NCI-H2107 (cell line): ENCODE measurements at places on chromosomes 7 and 10.

- no peak for DNase-seq
Measured at GRCh38 chr10:14659626-14660196, 115.0 kb downstream of the FAM107B start.

GRCh38 chr7:140670343-140670935 lies 2.3 kb upstream of the ADCK2 start:
- DNase-seq: no peak

DNA sequence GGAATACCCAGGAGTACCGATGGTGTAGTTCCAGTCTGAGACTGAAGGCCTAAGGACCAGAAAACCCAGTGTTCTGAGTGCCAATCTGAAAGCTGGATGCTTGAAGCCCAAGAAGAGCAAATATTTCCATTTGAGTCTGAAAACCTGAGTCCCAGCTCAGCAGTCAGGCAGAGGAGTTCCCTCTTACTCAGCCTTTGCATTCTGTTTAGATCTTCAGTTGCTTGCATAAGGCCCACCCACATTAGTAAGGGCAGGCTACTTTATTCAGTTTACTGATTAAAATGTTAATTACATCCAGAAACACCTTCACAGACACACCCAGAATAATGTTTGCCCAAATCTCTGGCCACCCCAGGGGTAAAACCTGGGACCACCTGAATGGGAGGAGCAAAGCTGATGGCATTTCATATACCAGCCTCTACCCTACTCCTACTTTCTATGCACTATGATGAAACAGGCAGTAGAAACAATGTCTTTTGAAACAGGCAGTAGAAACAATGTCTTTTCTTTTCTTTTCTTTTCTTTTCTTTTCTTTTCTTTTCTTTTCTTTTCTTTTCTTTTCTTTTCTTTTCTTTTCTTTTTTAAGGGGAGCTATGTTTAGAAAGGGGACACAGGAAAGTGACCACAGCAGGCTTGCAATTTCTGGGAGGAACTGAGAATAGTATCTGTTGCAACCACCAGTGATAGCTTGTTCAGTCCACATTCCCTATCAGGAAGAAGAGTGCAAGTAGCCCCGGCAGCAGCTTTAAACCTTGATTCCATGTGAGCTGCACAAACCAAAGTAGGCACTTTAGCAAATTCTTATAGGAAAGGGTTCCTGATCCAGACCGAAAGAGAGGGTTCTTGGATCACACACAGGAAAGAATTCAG lies 30.6 kb downstream of the FAM237B start:
- no peak for DNase-seq

DNA sequence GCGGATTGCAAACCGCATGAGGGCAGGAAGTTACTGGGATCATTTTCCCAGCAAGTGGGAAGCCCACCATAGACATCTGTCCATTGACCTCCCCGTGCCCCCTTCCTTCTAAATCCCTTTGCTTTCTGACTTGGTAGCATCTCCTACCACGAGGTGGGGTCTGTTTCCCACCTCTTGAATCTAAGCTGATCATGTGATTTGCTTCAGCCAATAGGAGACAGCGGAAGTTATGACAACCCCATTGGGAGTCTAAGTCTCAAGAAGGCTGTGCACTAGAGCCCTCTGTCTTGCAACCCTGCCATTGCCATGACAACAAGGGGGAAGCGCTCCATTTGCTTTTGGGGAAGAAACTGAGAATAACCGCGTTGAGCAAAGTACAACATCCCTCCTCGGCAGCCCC lies 39.2 kb upstream of the CARD11 start:
- DNase-seq: no peak

DNA sequence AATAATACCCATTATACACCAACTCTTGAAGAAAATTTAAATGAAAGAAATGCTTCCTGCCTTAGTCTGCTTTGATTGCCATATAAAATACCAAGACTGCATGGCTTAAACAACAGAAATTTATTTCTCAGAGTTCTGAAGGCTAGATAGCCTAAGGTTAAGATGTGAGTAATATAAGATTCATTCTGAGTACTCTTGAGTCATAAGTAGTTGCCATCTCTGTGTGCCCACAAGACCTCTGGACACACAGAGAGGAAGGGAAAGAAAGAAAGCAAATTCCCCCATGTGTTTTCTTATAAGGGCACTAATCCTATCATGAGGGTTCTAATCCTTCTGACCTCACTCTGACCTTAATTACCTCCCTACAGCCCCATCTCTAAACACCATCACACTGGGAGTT lies 201.2 kb downstream of the PTN start:
- no peak for DNase-seq

DNA sequence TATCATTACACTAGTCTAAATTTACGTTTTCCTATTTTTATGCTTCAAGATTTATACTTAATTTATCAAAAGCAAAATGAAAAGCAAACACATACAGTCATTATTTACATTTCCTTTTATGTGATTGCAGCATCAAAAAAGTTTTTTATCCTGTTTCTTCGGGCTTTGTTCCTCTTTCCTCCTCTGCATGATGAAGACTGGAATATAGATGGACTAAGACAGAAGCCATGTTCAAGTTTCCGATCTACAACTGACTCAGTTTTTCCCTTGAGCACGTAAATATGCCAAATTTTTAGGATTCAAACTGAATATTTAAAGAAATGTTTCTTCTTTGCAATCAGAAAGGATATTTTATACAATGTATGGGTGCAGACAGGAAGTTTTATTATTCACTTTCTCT lies 273.5 kb upstream of the DGKB start:
- no peak for DNase-seq

DNA sequence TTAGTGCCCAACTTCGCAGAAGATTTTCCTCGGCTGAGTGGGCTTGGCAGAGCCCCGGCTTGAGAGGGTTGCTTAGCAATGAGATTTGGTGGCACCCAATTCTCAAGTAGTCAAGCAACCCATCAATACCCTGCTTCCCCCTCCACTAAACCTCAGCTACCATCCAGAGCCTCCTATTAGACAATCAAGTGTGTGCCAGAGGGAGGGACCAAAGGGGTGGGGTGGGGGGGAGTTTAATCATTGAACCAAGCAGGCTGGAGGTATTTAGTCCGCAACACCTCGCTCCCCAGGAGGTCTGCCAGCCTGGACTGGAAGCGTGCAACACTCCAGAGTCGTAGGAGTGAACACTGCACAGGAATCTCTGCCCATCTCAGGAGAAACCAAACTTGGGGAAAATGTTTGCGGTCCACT lies at the start of gene HKDC1:
Gene HKDC1, plus strand, starts transcription at position 292 of the 411 bp plus-strand sequence. Its CDS starts 104 bp downstream, at position 396.
- no peak for DNase-seq

GRCh38 chr7:121442845-121443244 lies 46.7 kb upstream of the FAM3C start:
- no peak for DNase-seq

GRCh38 chr10:5076615-5077014 lies 17.6 kb upstream of the AKR1C3 start:
- no peak for DNase-seq

GRCh38 chr10:93420944-93421825 lies 60.9 kb downstream of the MYOF start:
- DNase-seq: no peak

- DNase-seq: no peak
Measured at GRCh38 chr10:106661767-106662140, 502.8 kb downstream of the SORCS1 start.

GRCh38 chr7:25313526-25313925 lies 85.2 kb upstream of the NPVF start:
- no peak for DNase-seq

- DNase-seq: no peak
Measured at GRCh38 chr7:105450177-105450861, 61.6 kb upstream of the SRPK2 start.

GRCh38 chr7:137682596-137682995 lies 164.2 kb downstream of the DGKI start:
- DNase-seq: no peak

DNA sequence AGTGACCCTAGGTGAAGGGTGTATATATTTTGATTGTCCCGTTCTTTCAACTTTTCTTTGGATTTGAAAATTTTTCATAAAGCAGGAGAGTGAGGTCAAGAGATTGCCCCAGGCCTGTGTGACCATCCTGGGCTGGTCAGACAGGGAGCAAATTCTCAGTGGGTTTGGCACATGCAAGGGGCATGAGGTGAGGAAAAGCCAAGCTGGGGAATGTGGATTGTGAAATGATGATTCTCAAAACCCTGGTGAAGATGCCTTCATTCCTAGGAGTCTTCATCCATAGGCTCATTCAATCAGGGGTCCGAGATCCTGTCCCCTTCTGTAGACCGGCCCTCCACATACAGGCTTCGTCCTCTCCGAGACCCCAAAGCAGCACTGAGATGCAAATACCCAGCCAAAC lies 27.0 kb upstream of the FAM170B start:
- DNase-seq: no peak

GRCh38 chr7:35571611-35572240 lies 123.2 kb downstream of the HERPUD2 start:
- no peak for DNase-seq

DNA sequence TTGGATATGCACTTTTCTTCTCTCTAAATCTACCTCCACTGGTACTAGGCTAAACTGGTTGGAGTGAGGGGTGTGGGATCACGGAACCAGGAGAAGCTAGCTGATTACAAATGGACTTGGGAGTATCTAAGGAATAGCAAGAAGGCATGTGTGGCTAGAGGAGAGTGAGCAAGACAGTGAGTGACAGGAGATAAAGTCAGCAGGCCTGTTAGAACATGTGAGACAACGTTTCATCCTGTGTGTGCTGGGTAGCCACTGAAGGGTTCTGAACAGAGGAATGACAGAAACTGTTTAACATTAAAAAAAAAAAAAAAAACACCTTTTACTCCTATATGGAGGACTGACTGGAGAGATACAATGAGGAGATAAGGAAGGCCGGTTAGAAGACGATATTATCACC lies 51.7 kb downstream of the ZNF438 start:
- DNase-seq: no peak

- no peak for DNase-seq
Measured at GRCh38 chr10:44314802-44315460, 70.0 kb downstream of the CXCL12 start.

- no peak for DNase-seq
Measured at GRCh38 chr7:93646538-93646937, 72.0 kb upstream of the CALCR start.

- DNase-seq: no peak
Measured at GRCh38 chr10:34049887-34050286, 715.4 kb upstream of the NRP1 start.

GRCh38 chr10:125026036-125026931 lies 84.4 kb downstream of the ZRANB1 start:
- no peak for DNase-seq

- no peak for DNase-seq
Measured at GRCh38 chr7:120985130-120985758, 3.3 kb upstream of the CPED1 start.

GRCh38 chr10:76036111-76036940 lies 604.9 kb downstream of the LRMDA start:
- DNase-seq: no peak

- no peak for DNase-seq
Measured at GRCh38 chr7:36965625-36966024, 241.3 kb upstream of the AOAH start.

DNA sequence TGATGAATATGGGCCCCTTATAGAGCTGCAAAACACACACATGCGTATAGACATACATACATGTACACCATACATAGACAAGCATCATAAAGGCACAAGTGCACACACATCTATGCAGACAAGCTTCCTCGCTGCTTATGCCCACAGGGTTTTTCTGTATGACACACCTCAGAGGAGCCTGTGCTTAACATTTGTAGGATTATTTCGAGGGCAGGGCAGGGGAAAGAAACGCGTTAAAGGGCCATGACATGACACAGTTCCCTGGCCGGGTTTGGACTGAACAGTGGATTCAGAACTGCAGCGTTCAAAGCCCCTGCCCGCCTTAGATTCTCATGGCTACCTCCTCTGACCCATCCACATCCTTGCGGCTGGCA lies 44.8 kb downstream of the CHST3 start:
- DNase-seq: no peak

- no peak for DNase-seq
Measured at GRCh38 chr10:123771877-123772644, 105.9 kb downstream of the GPR26 start.
